ENCODE measurements at places on chromosomes 16 and 17.

GRCh38 chr17:81025741-81026129 lies 9.2 kb upstream of the BAIAP2 start:
- no peak for DNase-seq

DNA sequence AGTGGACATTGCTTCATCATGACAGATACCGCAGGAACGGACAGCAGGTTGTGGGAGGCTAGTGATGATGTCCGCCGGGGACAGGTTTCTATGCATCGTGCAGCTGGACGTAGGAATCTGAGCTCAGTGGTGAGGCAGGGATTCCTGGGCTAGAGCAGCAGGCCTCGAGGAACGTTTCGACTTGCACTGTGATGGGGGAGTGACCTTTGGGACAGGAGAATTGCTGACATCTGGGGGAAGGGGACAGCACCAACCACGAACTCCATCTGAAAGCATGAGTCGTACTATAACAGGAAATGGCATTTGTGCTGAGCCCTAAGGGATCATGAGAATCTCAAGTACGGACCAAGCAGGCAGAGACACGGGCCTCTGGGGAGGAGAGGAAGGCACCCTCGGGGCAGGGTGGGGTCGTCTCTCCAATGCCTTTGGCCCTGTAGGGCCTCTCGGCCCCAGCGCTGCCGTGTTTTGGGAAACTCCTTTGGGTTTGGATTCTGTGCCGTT lies 65.8 kb upstream of the ENDOV start:
- no peak for DNase-seq

DNA sequence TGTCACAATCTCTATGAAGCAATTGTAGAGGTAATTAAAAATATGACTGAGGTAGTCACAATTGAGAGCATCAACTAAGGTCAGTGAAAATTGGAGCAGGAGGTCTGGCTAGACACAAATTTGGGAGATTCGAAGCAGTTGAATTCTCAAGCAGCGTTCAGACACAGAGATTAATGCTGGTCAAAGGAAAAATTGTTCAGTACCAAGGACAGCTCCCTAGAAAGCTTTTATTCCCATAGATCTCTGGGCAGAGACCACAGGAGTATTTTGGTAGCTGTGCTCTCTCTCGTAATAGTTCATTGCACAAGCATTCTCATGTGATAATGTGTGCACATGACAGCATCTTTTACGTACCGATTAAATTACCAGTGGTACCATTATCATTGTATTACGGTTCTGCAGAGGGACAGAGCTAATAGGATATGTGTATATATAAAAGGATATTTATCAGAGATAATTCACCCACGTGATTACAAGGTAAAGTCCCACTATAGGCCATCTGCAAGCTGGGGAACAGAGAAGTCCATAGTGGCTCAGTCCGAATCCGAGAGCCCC lies 387.5 kb upstream of the HSBP1 start:
- no peak for DNase-seq

GRCh38 chr17:29196769-29197515 lies 16.7 kb upstream of the MYO18A start:
- no peak for DNase-seq

GRCh38 chr17:69213059-69213813 lies 15.4 kb downstream of the ABCA10 start:
- peak; percentile 28 for DNase-seq

DNA sequence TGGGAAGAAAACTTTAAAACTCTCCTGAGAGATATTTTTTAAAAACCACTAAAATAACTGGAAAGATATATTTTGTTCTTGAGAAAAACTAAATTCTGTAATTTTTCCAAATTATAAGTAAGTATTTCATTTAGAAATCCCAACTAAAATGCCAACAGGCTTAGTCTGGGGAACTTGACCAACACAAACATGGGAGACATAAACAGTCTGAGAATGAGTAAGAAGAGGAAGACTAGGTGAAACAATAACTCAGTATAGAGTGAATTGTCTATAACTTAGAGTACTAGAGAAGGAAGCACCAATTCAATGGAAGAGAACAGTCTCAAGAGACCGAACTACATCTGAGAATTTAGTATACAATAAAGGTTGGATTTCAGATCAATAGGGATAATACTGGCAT lies 2.9 kb downstream of the CMTM1 start:
- DNase-seq: no peak

- DNase-seq: no peak
These were observed 502 bp downstream of the SMPD3 start for GRCh38 chr16:68447653-68448359.
